ENCODE measurements at places on chromosomes 4 and X.
A peak's percentile ranks its signal among the peaks of the same experiment; 100 is the strongest.

GRCh38 chrX:19658030-19658429, 142.7 kb upstream of the MAP3K15 start:
- H3K27ac ChIP-seq, result no peak overlapping the region
- no peaks in the 10 kb centered on the region for H3K36me3 ChIP-seq
- no peaks in the 10 kb centered on the region for H3K4me1 ChIP-seq
- no peak overlapping the region for H3K4me3 ChIP-seq
- no peaks in the 10 kb centered on the region for H3K27me3 ChIP-seq

- no peaks in the 10 kb centered on the region for H3K36me3 ChIP-seq
- no peak overlapping the region for H3K27ac ChIP-seq
- no peaks in the 10 kb centered on the region for H3K4me1 ChIP-seq
- DNase-seq, result no peak
- no peak overlapping the region for H3K4me3 ChIP-seq
Observed at GRCh38 chr4:627347-628125, 2.2 kb downstream of the PDE6B start.

DNA sequence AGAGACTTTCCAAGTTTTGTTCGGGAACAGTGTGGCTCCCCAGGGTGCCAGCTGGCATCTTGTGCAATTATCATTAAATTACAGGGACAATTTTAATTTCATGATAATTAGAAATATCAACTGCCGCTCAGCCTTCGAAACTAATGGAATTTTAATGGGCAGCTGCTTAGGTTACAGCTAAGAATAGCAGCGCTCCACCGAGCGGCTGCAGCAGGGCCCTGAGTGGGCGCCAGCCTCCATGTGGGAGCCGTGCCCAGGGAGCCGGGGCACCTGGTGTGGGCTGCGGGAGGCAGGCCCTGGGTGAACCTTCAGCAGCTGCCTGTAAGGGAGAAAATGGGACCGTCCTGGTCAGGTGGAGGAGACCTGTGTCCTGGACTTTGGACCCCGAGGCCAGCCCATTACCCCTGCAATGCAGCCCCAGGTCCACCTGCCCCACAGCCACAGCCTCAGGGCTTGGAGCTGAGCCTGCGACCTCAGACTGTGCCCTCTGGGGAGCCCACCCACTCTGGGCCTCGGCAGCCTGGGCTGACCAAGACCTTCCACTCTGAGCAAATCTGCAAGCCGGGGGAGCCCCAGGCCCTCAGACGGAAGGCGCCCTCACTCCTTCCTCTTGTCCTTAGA, 21.1 kb downstream of the MSANTD1 start:
- peak; percentile 62 for DNase-seq
- no peak overlapping the region for H3K4me3 ChIP-seq
- H3K4me1 ChIP-seq, result no peaks in the 10 kb centered on the region
- H3K36me3 ChIP-seq, result no peaks in the 10 kb centered on the region
- no peak overlapping the region for H3K27ac ChIP-seq
- no peaks in the 10 kb centered on the region for H3K27me3 ChIP-seq

DNA sequence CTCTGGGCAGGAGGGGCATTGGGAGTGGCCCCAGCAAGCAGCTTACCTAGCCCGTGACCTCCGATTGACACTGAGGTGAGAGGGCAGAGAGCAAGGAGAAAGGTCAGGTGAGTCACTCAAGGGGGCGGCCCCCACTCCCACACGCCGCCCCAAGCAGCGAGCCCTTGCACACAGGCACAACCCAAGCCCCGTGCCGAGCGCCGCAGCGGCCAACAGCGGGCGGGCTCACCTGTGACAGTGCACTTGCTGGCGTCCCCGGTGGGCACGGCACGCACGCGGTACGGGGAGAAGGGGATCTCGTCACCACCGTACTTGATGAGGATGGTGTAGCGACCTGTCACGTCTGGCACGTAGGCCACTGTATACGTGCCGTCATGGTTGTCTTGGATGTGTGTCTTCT, 17.2 kb downstream of the FLNA start:
- DNase-seq, result no peak
- H3K36me3 ChIP-seq, result no peaks in the 10 kb centered on the region
- H3K27ac ChIP-seq, result no peak overlapping the region
- H3K4me3 ChIP-seq, result no peak overlapping the region
- H3K4me1 ChIP-seq, result peaks cover 3% of the 10 kb centered on the region

- H3K4me3 ChIP-seq, result no peak overlapping the region
- H3K27ac ChIP-seq, result no peak overlapping the region
- H3K4me1 ChIP-seq, result peaks cover 28% of the 10 kb centered on the region
- no peaks in the 10 kb centered on the region for H3K27me3 ChIP-seq
- DNase-seq, result no peak
- H3K36me3 ChIP-seq, result no peaks in the 10 kb centered on the region
Observed at GRCh38 chr4:7654550-7655445, 220.1 kb upstream of the PSAPL1 start.

GRCh38 chr4:47373174-47373573, 90.3 kb downstream of the COMMD8 start:
- H3K27ac ChIP-seq, result no peak overlapping the region
- H3K4me3 ChIP-seq, result no peak overlapping the region
- no peaks in the 10 kb centered on the region for H3K36me3 ChIP-seq
- no peak for DNase-seq

GRCh38 chr4:139562067-139562684, 6.2 kb upstream of the SETD7 start:
- no peak overlapping the region for H3K4me3 ChIP-seq
- no peak overlapping the region for H3K27ac ChIP-seq
- peaks cover 21% of the 10 kb centered on the region for H3K4me1 ChIP-seq
- H3K27me3 ChIP-seq, result no peaks in the 10 kb centered on the region
- H3K36me3 ChIP-seq, result no peaks in the 10 kb centered on the region

DNA sequence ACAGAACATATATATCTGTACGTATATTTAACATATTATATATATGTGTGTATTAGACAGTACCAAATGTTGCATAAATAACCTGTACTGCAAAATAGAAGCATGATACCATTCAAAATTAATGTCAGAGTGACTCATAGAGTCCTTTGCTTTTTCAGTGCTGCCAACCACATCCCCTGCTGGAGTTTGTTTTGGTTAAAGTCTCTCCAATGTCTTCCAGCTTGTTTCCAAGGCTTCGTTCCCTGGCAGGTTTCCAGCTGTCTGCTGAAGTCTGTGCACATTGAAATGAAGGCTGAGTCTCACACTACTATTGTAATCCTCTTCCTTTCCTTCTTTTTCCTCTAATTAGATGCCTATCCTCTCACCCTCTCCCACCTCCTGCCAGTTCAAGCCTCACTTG, 14.9 kb downstream of the NRK start:
- H3K36me3 ChIP-seq, result no peaks in the 10 kb centered on the region
- H3K4me3 ChIP-seq, result no peak overlapping the region
- no peak for DNase-seq
- no peaks in the 10 kb centered on the region for H3K4me1 ChIP-seq
- H3K27me3 ChIP-seq, result no peaks in the 10 kb centered on the region
